Prostate gland (tissue), 2 donors: ENCODE measurements at places on chromosomes 13 and 19.

- no peak for DNase-seq
Observed at GRCh38 chr13:75617230-75617629, 18.9 kb upstream of the LMO7 start.

- DNase-seq = no peak
Observed at GRCh38 chr19:41424335-41425173, 2.6 kb downstream of the B3GNT8 start.

- DNase-seq = no peak
Observed at GRCh38 chr19:11566164-11566563, 7.1 kb upstream of the ELOF1 start.

GRCh38 chr13:112603641-112604225 lies 15.8 kb upstream of the TUBGCP3 start:
- DNase-seq = no peak
